Suppressor macrophage treated with lipopolysaccharide for 1 hour (primary cell): ENCODE measurements at places on chromosomes 16 and 17.

- no peak for DNase-seq
Observed at GRCh38 chr16:2324296-2324859, 16.1 kb downstream of the ABCA3 start.

DNA sequence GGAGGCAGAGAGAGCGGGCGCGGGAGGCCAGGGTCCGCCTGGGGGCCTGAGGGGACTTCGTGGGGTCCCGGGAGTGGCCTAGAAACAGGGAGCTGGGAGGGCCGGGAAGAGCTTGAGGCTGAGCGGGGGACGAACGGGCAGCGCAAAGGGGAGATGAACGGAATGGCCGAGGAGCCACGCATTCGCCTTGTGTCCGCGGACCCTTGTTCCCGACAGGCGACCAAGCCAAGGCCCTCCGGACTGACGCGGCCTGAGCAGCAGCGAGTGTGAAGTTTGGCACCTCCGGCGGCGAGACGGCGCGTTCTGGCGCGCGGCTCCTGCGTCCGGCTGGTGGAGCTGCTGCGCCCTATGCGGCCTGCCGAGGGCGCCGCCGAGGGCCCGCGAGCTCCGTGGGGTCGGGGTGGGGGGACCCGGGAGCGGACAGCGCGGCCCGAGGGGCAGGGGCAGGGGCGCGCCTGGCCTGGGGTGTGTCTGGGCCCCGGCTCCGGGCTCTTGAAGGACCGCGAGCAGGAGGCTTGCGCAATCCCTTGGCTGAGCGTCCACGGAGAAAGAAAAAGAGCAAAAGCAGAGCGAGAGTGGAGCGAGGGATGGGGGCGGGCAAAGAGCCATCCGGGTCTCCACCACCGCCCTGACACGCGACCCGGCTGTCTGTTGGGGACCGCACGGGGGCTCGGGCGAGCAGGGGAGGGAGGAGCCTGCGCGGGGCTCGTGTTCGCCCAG is 1.2 kb upstream of the CBX4 start:
- DNase-seq, result peak; percentile 39

DNA sequence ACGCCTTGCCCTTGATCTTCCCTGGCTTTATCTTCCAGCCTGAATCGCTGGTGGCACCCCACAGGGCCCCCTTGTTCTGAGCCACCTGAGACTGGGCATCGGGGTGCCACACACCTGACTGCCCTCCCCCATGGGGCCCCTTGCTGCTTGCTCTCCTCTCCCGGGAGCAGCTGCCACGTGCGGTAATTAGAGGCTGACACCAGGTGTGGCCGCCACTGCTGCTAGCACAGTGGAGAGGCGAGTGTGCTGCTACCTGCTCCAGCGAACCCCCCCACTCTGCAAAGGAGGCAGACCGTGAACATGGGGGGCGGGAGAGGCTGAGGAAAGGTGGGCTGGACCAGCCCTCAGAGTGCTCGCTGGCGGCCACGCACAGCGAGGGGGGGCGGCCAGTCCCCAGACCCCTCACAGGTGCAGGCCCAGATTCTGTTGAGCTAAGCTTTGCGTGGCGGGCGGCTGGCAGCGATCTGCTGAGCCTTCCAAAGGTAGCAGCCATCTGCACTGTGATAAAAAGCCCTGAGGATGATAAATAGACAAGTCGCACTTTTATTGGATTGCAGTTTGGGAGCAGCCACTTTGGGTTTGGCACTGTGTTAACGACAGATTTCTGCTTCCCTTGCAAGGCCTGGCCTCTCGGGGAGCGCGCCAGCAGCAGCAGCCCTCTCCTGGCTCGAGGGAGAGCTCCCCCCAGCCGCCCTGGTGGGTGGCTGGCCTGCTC is 167.9 kb upstream of the GSE1 start:
- DNase-seq, result no peak

DNA sequence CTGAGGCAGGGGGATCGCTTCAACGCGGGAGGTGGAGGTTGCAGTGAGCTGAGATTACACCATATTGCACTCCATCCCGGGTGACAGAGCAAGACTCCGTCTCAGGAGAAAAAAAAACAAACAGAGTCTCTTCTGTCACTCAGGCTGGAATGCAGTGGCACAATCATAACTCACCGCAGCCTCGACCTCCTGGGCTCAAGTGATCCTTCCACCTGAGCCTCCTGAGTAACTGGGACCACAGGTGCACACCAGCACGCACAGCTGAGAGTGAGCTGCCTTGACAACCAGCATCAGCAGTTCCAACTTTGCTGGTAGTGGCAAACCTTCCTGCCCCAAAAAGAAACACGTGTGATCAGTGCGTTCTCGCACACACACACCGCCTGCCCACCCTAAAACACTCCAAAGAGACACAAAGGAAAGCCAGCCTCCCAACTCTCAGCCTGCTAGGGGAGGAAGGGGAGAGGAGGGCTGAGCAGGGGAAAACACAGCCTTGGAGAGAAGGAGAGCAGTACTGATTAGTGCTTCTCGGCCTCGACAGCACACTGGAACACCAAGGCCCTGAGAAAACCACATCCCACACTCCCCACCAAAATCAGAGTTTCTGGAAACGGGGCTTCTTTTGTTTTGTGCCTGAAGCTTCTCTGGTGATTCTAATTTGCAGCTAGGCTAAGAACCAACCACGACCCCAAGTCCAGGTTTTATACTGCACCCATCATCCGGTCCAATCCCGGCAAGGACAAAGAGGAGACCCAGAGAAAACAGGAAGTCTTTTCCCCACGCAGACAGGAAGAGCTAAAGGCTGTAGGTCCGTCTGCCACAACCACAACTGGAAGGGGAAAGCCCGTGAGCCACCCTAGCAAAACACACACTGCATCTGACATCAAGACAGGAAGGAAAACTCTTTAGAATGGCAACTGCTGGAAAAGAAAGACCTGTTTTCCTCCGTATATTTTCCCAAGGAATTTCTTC is 28.8 kb downstream of the ZCCHC14 start:
- DNase-seq, result peak; percentile 95

GRCh38 chr17:7175330-7175733 is 3.8 kb downstream of the ASGR1 start:
- DNase-seq, result no peak

DNA sequence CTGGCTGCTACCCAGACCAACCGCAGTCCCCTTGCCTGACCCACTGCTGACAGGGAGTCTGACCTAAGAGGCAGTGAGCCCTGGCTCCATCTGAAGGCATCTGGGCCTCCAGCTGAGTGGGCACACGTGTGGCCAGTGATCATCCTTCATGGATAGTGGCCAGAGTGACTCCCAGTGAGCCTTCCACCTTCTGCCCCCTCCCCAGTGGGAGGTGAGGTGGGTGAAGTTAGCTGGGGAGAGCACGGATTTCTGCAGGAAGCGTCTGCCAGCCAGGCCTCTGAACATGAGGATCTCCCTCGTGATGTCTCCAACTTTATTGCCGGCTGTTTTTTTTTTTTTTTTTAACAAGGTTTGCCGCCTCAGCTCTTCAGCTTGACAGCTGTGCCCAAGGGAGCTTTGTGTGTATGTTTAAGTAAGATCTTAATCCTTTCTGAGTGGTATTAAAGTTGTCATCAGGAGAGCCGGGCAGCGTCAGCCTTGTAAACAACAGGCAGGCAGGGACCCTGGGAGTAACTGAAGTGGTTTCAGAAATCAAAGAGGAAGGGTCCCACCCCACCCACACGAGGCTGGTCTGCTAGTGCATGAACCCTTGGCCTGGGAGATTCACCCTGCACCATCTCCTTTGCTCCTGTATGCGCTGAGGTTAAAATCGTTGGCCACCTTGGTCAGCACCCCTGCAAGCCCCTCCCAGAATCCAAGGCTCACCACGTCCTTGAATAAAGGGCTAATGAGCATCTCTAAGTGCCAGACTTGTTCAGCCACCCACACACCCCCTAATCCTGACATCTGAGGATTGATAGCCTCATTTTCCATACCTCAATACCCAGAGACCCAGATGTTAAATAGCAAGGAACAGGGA is 33.3 kb downstream of the RHBDL3 start:
- DNase-seq, result no peak

GRCh38 chr17:66230922-66231591 is 1.8 kb upstream of the APOH start:
- DNase-seq, result no peak

DNA sequence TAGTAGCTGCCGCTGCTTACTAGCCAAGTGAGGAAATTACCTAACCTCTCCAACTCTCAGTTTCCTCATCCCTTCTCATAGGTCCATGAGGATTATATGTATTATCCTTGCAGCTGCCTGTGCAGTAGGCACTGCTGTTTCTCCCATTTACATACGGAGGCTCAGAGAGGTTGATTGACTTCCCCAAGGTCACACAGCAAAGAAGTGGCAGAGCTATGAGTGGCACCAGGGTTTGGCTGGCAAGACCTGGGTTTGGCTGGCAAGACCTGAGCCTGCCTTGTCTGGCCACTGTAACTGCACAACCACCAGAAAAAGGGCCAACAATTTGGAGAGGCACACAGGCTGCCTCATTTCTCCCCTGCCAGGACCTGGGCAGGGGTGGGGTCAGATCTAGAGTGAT is 2.5 kb upstream of the NDRG4 start:
- no peak for DNase-seq

- no peak for DNase-seq
Observed at GRCh38 chr16:22053921-22054341, 38.4 kb upstream of the VWA3A start.
